Hepatocyte (in vitro differentiated cells): ENCODE measurements at places on chromosomes 5 and 9. TPM values are rescaled to one million over a fixed set of nuclear protein-coding genes. Genes with fewer than 3 reads are reported as not detected.

The TPM2 gene
- 98.7 and 106 TPM in 2 replicates for total RNA-seq

DNA sequence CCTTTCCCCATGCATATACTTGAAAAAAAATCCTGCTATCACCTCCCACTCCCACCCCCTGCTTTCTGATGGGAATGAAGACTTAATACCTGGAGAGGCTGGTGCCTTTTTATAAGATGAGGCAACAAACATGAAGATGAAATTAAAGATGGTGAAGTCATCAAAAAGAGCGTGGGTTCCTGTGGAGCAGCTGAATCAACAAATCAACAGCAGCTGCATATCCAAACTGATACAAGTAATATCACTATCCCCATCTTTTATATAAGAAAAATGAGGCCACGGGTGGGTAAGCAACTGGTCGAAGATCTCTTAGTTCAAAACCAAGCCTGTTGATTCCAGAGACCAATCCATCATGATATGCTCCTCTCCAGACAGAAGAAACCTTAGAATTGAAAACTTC lies 268.5 kb downstream of the ENC1 start:
- DNase-seq, result no peak

- DNase-seq, result no peak
These were observed 8.7 kb downstream of the RANBP6 start for GRCh38 chr9:6006749-6007057.

DNA sequence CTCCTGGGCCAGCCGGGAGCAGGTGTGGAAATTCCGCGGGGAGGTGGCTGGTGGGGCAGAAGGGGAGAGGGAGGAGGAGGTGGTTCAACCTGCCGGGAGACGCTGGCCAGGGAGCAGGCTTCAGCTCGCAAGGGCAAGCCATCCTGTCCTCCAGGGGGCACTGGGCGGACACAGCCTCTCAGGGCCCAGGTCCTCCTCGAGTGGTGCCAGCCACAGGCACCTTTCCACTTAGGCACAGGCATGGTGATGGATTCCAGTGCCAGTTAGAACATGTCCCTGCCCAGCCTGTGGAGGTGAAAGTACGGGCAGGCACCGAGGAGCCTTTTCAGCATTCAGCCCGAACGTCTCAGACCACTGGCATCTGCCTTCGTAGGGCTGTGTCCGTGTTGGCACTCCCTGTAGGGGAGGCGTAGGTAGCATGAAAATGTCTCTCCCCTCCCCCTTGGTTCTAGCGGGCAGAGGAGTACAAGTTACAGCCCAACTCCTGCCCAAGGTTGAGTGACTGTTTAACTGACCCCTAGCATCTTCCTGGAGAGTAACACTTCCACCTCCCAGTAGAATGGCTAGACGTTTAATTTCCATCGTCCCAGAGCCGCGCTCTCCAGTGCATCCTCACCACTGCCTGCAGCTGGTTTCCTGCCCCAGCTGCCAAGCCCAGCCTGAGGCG lies 48.9 kb downstream of the DAB2IP start:
- peak; percentile 64 for DNase-seq

The CARD19 gene
- total RNA-seq, result 45.3 and 51.3 TPM in 2 replicates

The MEGF10 gene
- total RNA-seq, result 3.3 and 6.7 TPM in 2 replicates

DNA sequence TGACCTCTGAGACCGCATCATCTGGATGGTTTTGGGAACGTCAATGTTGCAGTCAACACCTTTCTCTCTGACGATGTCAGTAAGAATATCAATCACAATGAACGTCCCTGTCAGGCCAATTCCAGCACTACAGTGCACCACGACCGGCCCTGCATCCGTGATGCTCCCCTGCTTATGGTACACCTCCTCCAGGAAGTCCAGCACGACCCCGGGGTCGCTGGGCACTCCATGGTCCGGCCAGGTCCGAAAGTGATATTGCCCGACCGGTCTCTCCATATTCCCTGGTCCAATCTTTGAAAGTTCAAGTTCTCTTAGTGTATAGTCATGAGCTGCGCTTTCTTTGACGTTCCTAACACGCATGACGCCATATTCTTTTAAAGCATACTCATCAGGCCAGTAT lies 203.6 kb upstream of the PRDM9 start:
- DNase-seq, result no peak

The FASTKD3 gene
- total RNA-seq, result 15.2 and 22.4 TPM in 2 replicates

DNA sequence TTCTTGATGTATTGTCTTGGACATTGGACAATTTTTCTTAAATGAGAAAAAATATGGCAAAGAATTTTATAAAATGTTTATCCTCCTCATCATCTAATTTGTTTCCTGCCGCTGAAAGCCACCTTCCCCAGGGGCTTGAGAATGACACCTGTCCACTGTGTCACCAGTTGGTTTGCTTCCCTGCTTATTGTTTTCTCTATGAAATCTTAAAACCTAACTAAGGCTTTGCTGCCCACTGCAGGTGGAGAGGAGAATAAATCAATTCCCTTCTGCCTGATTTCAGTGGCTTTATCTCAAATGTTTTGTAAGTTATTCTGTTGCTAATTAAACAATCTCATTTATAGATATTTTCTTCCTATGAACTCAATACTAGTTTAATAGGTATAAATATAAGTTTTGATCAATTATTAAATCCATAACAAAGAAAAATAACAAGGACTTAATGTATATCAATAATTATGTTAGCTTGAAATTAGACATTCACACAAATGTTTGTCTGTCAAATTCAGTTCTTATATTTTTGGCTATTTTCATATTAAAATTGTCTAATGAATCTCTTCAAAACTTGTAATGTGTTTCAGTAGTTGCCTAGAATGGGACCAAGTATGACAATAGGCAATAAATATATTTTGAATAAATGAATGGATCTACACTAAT lies 822.5 kb downstream of the PTPRD start:
- DNase-seq, result peak; percentile 57

DNA sequence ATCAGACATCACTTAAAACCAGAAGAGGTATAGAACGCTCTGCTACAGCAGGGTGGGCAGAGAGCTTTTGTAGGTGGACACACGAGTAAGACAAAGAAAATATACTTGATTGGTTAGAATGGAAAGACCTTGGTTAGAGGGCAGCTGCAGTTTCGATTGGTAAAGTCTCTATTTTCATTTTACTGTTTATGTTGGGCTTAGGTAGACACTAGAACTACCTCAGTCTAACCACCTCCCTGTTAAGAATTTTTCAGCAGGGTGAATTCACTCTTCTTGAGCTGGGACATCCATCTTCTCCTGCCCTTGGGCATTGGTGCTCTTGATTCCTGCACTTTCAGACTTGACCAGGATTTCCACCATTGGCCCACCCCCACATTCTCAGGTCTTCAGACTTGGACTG lies 116.3 kb downstream of the BASP1 start:
- DNase-seq, result no peak

The ORM2 gene
- 45.7 and 52.0 TPM in 2 replicates for total RNA-seq

The SEMA6A gene
- total RNA-seq, result 50.0 and 68.6 TPM in 2 replicates
